ENCODE measurements at places on chromosomes 4 and X. TPM values are rescaled to one million over a fixed set of nuclear protein-coding genes. Genes with fewer than 3 reads are reported as not detected.
A peak's percentile ranks its signal among the peaks of the same experiment; 100 is the strongest.

GRCh38 chr4:174628191-174628590 lies 105.9 kb upstream of the HPGD start:
- no peaks in the 10 kb centered on the region for H3K27me3 ChIP-seq
- H3K36me3 ChIP-seq: no peaks in the 10 kb centered on the region
- no peak overlapping the region for H3K4me3 ChIP-seq

DNA sequence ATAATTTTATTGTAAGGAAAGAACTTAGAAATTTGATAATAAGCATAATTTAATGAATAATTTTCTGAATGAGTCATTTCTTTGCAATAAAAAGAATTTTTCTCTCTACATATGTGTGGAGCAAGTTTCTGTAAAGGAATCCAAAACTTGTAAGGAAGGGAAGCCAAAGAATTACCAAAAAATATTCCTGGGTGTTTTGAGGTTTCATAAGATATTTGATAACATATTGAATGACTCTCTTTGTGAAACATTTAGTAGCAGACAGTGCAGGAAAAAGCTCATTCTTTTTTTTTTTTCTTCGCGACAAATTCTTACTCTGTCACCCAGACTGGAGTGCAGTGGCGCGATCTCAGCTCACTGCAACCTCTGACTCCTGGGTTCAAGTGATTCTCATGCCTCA lies 469.0 kb upstream of the MAGEB2 start:
- DNase-seq: peak; percentile 57
- H3K4me3 ChIP-seq: no peak overlapping the region
- no peaks in the 10 kb centered on the region for H3K27me3 ChIP-seq
- H3K4me1 ChIP-seq: no peaks in the 10 kb centered on the region

- H3K36me3 ChIP-seq: no peaks in the 10 kb centered on the region
- peaks cover 29% of the 10 kb centered on the region for H3K4me1 ChIP-seq
- no peak overlapping the region for H3K4me3 ChIP-seq
- peak overlapping the region; percentile 93 for H3K27ac ChIP-seq
Measured at GRCh38 chr4:81599742-81600380, 128.2 kb upstream of the RASGEF1B start.

GRCh38 chr4:93351846-93352245 lies 476.7 kb upstream of the ATOH1 start:
- H3K4me1 ChIP-seq: no peaks in the 10 kb centered on the region
- no peaks in the 10 kb centered on the region for H3K36me3 ChIP-seq
- no peak for DNase-seq
- H3K4me3 ChIP-seq: no peak overlapping the region

- H3K27me3 ChIP-seq: no peaks in the 10 kb centered on the region
- no peak overlapping the region for H3K4me3 ChIP-seq
- DNase-seq: no peak
- no peaks in the 10 kb centered on the region for H3K4me1 ChIP-seq
- H3K27ac ChIP-seq: no peak overlapping the region
Measured at GRCh38 chr4:90443231-90443630, 316.0 kb downstream of the CCSER1 start.

- peaks cover 34% of the 10 kb centered on the region for H3K4me1 ChIP-seq
- H3K4me3 ChIP-seq: no peak overlapping the region
- H3K36me3 ChIP-seq: no peaks in the 10 kb centered on the region
- no peak for DNase-seq
- no peak overlapping the region for H3K27ac ChIP-seq
- no peaks in the 10 kb centered on the region for H3K27me3 ChIP-seq
Measured at GRCh38 chr4:101198682-101199339, 148.5 kb downstream of the PPP3CA start.

TIMP1 gene
- total RNA-seq: 113 TPM

Data from cardiac muscle cell (in vitro differentiated cells and primary cell).